ENCODE measurements at places on chromosomes 1 and 21. TPM values are rescaled to one million over a fixed set of nuclear protein-coding genes. Genes with fewer than 3 reads are reported as not detected.

The SYNC gene
- not detected for total RNA-seq

The KRTAP11-1 gene
- total RNA-seq, result not detected

The PPIAL4G gene
- total RNA-seq, result 0.07 TPM

The KIAA1614 gene
- not detected for total RNA-seq

The DYRK1A gene
- 58.7 TPM for total RNA-seq

The PUM1 gene
- 98.0 TPM for total RNA-seq

The SPRR3 gene
- total RNA-seq, result not detected

The KRTAP7-1 gene
- not detected for total RNA-seq

The CLSTN1 gene
- total RNA-seq, result 29.3 TPM
